ENCODE measurements at places on chromosomes 4 and X. TPM values are rescaled to one million over a fixed set of nuclear protein-coding genes. Genes with fewer than 3 reads are reported as not detected.

FAM53A gene
- 5.1 TPM for total RNA-seq

PAK3 gene
- under 0.01 TPM for total RNA-seq

ARAP2 gene
- under 0.01 TPM for total RNA-seq

USP17L30 gene
- not detected for total RNA-seq

GLUD2 gene
- 3.7 TPM for total RNA-seq

PNMA6F gene
- total RNA-seq: not detected
